ENCODE measurements at places on chromosomes 2 and 18.

DNA sequence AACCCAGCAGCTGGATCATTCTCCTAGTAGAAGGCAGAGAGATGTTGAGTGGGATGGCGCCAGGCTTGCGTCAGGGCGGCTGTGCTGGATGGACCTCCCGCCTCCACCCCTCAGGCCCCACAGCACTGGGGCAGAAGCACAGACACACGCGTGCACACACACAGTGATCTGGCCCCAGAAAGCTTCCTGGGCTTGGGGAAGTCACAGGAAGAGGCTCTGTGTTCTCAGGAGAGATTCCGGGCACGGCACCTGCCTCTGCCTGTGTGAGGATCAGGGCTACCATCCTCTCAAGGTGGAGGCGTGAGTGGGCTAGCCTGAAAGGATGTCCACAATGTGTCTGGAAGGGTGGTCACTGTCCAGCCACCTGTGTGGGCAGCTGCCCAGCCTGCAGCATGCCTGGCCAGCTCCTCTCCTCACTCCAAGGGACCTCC lies 229.8 kb upstream of the HS6ST1 start:
- no peak for DNase-seq

GRCh38 chr2:86793752-86794151 lies 3.0 kb upstream of the CD8A start:
- DNase-seq = no peak

DNA sequence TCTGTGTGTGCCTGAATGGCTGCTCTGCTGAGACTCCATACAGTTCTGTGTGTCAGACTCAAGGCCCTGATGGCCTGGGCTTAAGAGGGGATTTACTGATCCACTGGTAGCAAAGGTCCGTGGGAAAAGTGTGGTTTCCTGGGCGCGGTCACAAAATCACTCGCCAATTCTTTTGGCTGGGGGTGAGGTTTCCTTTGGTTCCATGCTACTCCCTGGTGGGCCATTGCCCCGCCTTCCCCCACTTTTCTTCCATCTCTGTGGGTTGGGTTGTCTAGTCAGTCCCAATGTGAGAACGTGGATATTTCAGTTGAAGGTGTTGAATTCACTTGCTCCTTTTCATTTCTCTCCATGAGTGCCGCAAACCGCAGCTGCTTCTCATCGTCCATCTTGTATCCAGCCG lies 162.7 kb upstream of the NRXN1 start:
- no peak for DNase-seq

GRCh38 chr2:196101325-196101991 lies 32.8 kb upstream of the DNAH7 start:
- DNase-seq = no peak

- no peak for DNase-seq
Measured at GRCh38 chr18:44280479-44280878, 400.2 kb upstream of the SETBP1 start.

GRCh38 chr18:70292628-70293027 lies 3.8 kb downstream of the SOCS6 start:
- DNase-seq = no peak

DNA sequence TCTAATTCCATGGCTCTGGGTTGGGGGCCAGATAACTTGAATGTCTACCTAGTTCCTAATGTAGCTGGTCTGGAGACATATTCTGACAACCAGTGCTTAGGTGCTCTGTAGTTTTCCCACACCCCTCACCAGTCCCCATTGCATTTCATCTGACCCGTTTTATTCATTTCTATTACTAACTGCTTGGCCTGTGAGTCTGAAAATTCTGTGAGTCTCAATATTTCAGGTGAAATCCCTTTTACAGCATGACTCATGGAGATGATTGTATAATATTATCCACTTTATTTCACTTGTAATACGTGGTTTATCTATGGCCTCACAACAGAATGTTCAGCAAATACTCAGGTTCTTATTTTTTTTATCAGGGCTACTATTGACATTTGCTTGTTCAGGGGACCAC lies 103.7 kb upstream of the UGP2 start:
- no peak for DNase-seq
